Esophagus squamous epithelium (tissue), 5 donors: ENCODE measurements at places on chromosomes 11 and 22.

GRCh38 chr11:127448101-127448500 is 447.5 kb upstream of the KIRREL3 start:
- H3K36me3 ChIP-seq, result no peaks in the 10 kb centered on the region
- no peak overlapping the region for H3K27ac ChIP-seq
- H3K4me3 ChIP-seq, result no peak overlapping the region
- H3K4me1 ChIP-seq, result no peaks in the 10 kb centered on the region
- no peaks in the 10 kb centered on the region for H3K27me3 ChIP-seq
- DNase-seq, result no peak

GRCh38 chr11:105135883-105136282 is 3.7 kb downstream of the CARD18 start:
- DNase-seq, result no peak
- no peaks in the 10 kb centered on the region for H3K27me3 ChIP-seq
- H3K36me3 ChIP-seq, result no peaks in the 10 kb centered on the region

DNA sequence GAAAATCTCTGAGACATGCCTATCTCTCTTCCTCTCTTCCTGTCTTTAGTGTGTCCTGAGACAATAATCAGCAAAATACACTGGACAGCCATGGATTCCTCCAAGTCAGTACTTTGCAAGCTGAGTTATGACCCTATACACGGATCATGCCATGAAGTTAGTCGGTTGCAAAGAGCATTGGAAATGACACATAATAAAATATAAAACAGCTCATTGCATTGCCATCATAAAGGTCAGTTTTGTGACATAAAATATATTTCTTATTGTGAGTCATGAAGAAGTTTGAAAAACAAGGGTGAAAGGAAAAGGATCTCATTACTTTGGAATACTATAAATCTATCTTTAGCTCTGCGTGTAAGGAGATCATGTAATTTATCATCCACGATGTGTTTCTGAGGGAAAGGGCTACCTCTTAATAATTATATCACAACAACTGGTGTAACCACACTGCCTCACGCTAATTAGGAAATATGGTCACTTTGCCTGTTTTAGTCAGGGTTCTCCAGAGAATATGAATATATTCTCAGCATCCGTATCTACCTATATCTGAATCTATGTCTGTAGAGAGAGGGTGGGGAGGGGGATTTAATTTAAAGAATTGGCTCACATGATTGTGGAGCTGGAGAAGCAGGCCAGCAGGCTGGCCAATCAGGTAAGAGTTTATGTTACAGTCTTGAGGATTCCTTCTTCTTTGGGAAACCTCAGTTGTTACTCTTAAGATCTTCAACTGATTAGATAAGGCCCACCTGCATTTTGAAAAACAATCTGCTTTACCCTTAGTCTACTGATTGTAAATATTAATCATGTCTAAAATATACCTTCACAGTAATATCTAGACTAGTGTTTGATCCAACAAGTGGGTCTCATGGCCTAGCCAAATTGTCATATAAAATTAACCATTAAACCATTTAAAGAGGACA is 198.8 kb downstream of the FAT3 start:
- H3K36me3 ChIP-seq, result no peaks in the 10 kb centered on the region
- H3K4me1 ChIP-seq, result no peaks in the 10 kb centered on the region
- no peak for DNase-seq
- H3K4me3 ChIP-seq, result no peak overlapping the region

GRCh38 chr11:65895482-65895981 is 4.7 kb downstream of the FOSL1 start:
- no peak overlapping the region for H3K27ac ChIP-seq
- H3K4me3 ChIP-seq, result no peak overlapping the region
- H3K4me1 ChIP-seq, result peaks cover 76% of the 10 kb centered on the region
- no peaks in the 10 kb centered on the region for H3K36me3 ChIP-seq
- H3K27me3 ChIP-seq, result no peaks in the 10 kb centered on the region
- no peak for DNase-seq

DNA sequence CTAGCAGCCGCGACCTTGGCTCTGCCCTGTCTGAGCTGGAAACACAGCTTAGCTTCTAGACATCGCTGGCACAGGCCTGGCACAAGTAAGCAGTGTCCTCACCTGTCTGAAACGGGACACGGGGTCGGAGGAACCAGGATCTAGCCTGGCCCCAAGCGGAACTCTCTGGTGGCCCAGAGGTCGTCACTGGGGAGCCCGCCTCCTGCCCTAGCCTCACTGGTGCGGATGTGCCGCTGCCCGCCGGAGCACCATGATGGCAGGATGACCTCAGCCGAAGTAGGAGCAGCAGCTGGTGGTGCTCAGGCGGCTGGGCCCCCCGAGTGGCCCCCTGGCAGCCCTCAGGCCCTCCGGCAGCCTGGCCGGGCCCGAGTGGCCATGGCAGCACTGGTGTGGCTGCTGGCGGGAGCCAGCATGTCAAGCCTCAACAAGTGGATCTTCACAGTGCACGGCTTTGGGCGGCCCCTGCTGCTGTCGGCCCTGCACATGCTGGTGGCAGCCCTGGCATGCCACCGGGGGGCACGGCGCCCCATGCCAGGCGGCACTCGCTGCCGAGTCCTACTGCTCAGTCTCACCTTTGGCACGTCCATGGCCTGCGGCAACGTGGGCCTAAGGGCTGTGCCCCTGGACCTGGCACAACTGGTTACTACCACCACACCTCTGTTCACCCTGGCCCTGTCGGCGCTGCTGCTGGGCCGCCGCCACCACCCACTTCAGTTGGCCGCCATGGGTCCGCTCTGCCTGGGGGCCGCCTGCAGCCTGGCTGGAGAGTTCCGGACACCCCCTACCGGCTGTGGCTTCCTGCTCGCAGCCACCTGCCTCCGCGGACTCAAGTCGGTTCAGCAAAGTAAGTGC is 871 bp downstream of the SLC35E4 start:
- H3K27me3 ChIP-seq, result no peaks in the 10 kb centered on the region
- no peaks in the 10 kb centered on the region for H3K36me3 ChIP-seq
- peak overlapping the region; percentile 78 for H3K4me3 ChIP-seq
- DNase-seq, result no peak

- no peaks in the 10 kb centered on the region for H3K36me3 ChIP-seq
- peaks cover 11% of the 10 kb centered on the region for H3K4me1 ChIP-seq
- H3K4me3 ChIP-seq, result no peak overlapping the region
- DNase-seq, result no peak
- H3K27me3 ChIP-seq, result no peaks in the 10 kb centered on the region
Observed at GRCh38 chr11:117837070-117837776, 12.7 kb upstream of the FXYD2 start.

DNA sequence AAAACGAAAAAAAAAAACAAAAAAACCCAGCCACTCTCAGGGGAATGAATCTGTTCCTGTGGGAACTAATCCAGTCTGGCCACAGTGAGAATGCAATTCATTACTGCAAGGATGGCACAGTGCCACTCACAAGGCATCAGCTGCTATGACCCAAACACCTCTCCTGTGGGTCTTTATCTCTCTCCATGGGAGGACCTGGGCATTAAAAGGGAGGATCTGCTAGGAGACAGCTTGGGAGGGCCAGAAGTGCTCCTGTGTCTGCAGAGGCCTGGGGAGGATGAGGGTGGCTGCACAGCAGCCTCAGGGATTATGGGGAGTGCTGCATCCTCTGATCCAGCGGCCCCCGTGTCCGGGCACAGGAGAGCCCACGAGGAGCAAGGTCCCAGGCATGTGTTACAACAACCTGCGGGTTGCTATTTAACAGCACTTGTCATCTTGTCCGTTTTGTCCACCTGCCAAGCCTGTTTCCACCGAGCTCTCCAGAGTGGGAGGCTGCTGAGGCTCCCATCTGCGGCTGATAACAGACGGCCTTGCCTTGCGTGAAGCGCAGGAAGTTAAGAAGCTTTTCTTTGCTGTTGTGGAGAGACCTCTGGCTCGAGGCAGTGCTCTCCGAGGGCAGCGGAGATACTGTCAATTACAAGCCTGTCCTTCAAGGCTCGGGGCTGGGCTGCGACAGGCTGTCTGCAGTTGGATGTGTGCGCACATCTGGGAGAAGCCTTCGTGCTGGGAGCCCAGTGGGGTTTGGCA is 97.7 kb downstream of the NXPE2 start:
- peaks cover 16% of the 10 kb centered on the region for H3K27me3 ChIP-seq
- H3K36me3 ChIP-seq, result no peaks in the 10 kb centered on the region
- no peak overlapping the region for H3K27ac ChIP-seq

DNA sequence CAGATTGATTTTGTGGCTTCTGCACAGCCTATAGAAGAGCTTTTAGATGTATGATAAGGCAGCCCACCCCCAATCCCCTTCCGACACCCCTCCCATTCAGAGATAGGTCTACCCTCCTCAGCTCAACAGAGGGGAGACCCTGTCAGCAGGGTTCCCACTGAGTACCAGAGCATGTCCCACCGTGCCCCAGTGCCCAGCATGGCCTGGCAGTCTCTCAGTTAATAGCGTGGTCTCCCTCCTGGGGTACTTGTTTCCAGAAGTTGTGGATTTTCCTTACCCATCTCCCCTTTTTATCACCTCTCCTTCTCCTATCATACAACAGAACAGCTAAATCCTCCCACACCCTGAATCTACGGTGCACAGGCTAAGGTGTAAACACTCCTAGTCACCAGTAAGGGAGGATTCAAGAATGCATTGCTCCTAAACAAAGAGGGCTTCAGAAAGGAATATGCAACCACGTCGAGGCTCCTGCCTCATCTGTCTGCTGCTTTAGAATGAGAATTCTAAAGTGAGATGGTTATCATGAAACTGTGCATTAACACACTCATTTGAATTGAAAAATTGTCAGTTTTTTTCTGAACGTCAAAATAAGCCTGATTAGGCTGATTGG is 6.7 kb downstream of the PLAAT2 start:
- H3K36me3 ChIP-seq, result no peaks in the 10 kb centered on the region
- H3K4me3 ChIP-seq, result no peak overlapping the region
- H3K27ac ChIP-seq, result no peak overlapping the region
- H3K4me1 ChIP-seq, result peaks cover 5% of the 10 kb centered on the region

- no peaks in the 10 kb centered on the region for H3K27me3 ChIP-seq
- no peak overlapping the region for H3K4me3 ChIP-seq
- H3K27ac ChIP-seq, result no peak overlapping the region
- H3K36me3 ChIP-seq, result no peaks in the 10 kb centered on the region
- DNase-seq, result no peak
- peaks cover 19% of the 10 kb centered on the region for H3K4me1 ChIP-seq
Observed at GRCh38 chr22:25478528-25478927, 85.9 kb upstream of the GRK3 start.

DNA sequence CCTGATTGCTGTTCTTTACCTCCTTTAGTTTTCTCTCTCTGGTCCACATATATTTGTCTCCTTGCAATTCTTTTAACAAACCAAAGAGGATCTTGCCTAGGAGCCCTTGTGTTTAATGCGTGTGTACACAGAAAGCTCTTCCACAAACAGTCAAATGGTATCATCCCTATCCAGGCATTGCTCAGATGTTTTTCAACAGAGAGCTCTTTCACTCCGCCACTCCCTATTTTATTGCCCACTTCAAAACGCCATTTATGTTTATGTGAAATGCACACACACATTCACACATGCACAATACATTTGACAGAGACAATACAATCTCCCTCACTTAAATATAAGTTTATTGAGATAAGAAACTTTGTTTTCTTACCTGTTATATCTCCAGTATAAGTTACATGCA is 4.7 kb downstream of the OR5AP2 start:
- H3K4me3 ChIP-seq, result no peak overlapping the region
- H3K27me3 ChIP-seq, result no peaks in the 10 kb centered on the region
- no peak overlapping the region for H3K27ac ChIP-seq
- no peaks in the 10 kb centered on the region for H3K4me1 ChIP-seq
- H3K36me3 ChIP-seq, result no peaks in the 10 kb centered on the region

DNA sequence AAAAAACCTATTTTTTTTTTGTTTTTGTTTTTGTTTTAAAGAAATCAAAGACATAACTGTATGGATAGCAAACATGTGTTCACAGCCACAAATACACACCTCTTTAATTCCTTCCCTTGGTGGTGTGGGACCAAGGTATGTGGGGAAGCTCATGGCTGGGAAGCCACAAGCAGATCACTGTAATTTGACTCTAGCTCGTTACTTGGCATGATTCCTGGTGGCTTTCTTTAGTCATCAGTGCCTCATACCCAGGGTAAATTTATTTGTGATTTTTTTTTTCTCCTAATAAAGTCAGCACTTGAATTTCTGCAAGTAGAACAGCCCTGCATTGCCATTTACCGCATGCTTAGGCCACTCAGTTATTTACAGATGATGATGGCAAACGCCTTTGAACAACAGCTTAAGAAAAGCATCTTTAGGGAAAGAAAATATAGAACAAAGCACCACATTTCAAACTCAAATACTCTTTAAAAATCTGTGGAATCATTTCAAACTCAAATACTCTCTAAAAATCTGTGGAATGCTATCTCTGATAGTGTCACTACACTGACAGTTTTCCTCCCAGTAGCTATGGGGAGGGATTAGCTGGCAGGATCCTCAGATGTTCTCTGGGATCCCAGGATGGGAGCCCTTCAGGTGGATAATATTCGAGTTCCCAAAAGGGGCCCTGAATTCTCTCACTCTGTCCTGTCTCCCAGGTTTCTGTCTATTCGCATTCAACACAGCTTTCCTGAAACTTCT is 687.2 kb downstream of the OPCML start:
- H3K36me3 ChIP-seq, result no peaks in the 10 kb centered on the region
- H3K27ac ChIP-seq, result no peak overlapping the region
- no peaks in the 10 kb centered on the region for H3K4me1 ChIP-seq
- DNase-seq, result no peak
- no peaks in the 10 kb centered on the region for H3K27me3 ChIP-seq

DNA sequence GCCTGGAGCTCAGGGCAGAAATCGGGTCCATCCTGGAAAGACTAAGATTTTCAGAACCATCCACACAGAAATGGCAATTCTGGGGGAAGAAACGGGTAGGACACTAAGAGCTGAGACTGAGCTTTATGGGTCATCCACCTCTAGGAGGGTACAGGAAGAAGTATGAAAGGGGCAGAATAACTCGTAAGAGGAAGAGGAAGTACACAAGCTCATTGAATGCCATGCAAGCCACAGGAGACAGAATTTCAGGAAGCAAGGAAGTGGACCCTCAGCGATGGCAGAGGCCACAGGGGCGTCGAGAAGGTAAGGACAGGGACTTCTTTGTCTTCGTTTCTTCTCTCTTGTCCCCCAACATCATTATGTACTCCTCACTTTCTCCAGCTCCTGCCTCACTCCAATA is 169.6 kb downstream of the MAML2 start:
- no peak overlapping the region for H3K27ac ChIP-seq
- H3K4me1 ChIP-seq, result peaks cover 17% of the 10 kb centered on the region
- no peak for DNase-seq
- no peaks in the 10 kb centered on the region for H3K36me3 ChIP-seq

- H3K36me3 ChIP-seq, result no peaks in the 10 kb centered on the region
- H3K27ac ChIP-seq, result no peak overlapping the region
- H3K4me1 ChIP-seq, result no peaks in the 10 kb centered on the region
- no peak for DNase-seq
- no peaks in the 10 kb centered on the region for H3K27me3 ChIP-seq
Observed at GRCh38 chr11:30533445-30533947, 52.7 kb downstream of the MPPED2 start.

- no peaks in the 10 kb centered on the region for H3K36me3 ChIP-seq
- no peaks in the 10 kb centered on the region for H3K27me3 ChIP-seq
- no peaks in the 10 kb centered on the region for H3K4me1 ChIP-seq
- no peak overlapping the region for H3K27ac ChIP-seq
- no peak for DNase-seq
Observed at GRCh38 chr22:38135133-38135706, 24.7 kb upstream of the BAIAP2L2 start.

GRCh38 chr22:27669798-27670599 is 131.6 kb downstream of the MN1 start:
- H3K4me3 ChIP-seq, result no peak overlapping the region
- H3K36me3 ChIP-seq, result no peaks in the 10 kb centered on the region
- H3K27ac ChIP-seq, result no peak overlapping the region
- H3K4me1 ChIP-seq, result peaks cover 34% of the 10 kb centered on the region
- H3K27me3 ChIP-seq, result no peaks in the 10 kb centered on the region

GRCh38 chr11:218815-219593 is 11.5 kb downstream of the RIC8A start:
- no peak overlapping the region for H3K27ac ChIP-seq
- no peak for DNase-seq
- H3K4me3 ChIP-seq, result no peak overlapping the region
- H3K36me3 ChIP-seq, result peaks cover 16% of the 10 kb centered on the region
- H3K4me1 ChIP-seq, result peaks cover 9% of the 10 kb centered on the region
